ENCODE measurements at places on chromosomes 5 and 9. TPM values are rescaled to one million over a fixed set of nuclear protein-coding genes. Genes with fewer than 3 reads are reported as not detected.
A peak's percentile ranks its signal among the peaks of the same experiment; 100 is the strongest.

The HDHD3 gene
- total RNA-seq, result 13.5 TPM

The ANXA1 gene
- 546 TPM for total RNA-seq

The ERAP2 gene
- 10.8 TPM for total RNA-seq

The PCDHA2 gene
- 0.13 TPM for total RNA-seq

The EPB41L4B gene
- total RNA-seq, result 0.63 TPM

The TAF1L gene
- total RNA-seq, result 0.06 TPM

DNA sequence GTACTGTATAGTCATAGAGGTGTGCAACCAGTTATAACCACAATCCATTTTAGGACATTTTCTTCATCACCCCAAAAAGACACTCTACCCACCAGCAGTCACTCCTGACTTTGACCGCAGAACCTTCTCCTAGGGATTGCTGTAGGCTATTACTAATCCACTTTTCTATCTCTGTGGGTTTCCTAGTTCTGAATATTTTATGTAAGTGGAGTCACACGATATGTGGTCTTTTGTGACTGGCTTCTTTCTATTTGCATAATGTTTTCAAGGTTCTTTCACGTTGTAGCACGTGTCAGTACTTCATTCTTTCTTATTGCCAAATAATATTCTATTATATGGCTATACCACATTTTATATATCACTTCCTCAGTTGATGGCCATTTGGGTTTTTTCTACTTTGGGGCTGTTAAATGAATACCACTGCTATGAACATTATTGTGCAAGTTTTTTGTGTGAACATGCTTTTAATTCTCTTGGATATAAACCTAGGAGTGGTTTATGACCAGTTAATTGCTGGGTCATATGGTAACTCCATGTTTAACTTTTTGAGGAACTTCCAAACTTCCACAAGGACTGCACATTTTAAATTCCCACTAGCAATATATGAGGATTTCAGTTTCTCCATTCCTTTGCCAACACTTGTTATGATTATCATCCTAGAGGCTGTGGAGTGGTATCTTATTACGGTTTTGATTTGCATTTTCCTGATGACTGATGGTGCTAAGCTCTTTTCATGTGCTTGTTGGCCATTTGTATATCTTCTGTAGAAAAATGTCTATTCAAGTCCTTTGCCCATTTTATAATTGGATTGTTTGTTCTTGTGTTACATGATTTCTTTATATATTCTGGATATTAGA, 37.8 kb downstream of the MRRF start:
- no peak overlapping the region for H3K27ac ChIP-seq
- H3K4me3 ChIP-seq, result no peak overlapping the region
- DNase-seq, result no peak
- H3K4me1 ChIP-seq, result no peaks in the 10 kb centered on the region
- H3K36me3 ChIP-seq, result peaks cover 9% of the 10 kb centered on the region

GRCh38 chr5:37867654-37868053, 27.8 kb upstream of the GDNF start:
- H3K27me3 ChIP-seq, result no peaks in the 10 kb centered on the region
- no peaks in the 10 kb centered on the region for H3K36me3 ChIP-seq
- no peak overlapping the region for H3K27ac ChIP-seq
- H3K4me3 ChIP-seq, result no peak overlapping the region
- DNase-seq, result no peak

DNA sequence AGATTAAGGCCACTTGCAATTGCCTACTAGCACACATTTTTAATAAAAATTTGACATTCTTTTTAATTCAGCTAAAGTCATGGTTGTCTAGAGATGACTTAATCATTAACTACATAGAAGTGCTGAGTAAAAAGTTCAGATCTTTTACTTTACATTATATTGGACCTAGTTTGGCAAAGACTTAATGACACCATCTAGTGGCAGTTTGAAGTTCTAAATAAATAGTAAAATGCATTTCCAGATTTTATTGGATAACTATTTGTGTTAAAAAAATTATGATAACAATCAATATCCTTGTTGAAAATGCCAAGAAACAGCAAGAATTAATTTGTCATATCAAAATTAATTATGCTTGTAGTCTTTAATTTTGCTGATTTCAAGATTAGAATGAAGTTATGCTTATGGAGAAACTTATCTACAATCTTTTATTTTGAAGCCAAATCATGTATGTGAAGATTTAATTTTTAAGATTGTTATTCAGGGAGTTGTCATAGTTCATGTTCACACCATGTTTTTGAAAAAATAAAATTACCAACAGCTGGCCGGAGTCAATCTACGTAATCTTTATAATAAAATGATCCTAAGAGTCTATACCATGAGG, 69.6 kb upstream of the PJA2 start:
- no peak overlapping the region for H3K4me3 ChIP-seq
- no peaks in the 10 kb centered on the region for H3K4me1 ChIP-seq
- DNase-seq, result no peak
- no peaks in the 10 kb centered on the region for H3K36me3 ChIP-seq
- H3K27me3 ChIP-seq, result no peaks in the 10 kb centered on the region

- no peaks in the 10 kb centered on the region for H3K4me1 ChIP-seq
- H3K36me3 ChIP-seq, result no peaks in the 10 kb centered on the region
- peak; percentile 51 for DNase-seq
- no peak overlapping the region for H3K27ac ChIP-seq
- H3K4me3 ChIP-seq, result no peak overlapping the region
- H3K27me3 ChIP-seq, result no peaks in the 10 kb centered on the region
These were observed 142.7 kb downstream of the C5orf15 start for GRCh38 chr5:133825631-133826289.

- no peaks in the 10 kb centered on the region for H3K27me3 ChIP-seq
- no peaks in the 10 kb centered on the region for H3K36me3 ChIP-seq
- no peak overlapping the region for H3K4me3 ChIP-seq
These were observed 19.9 kb downstream of the PRRX2 start for GRCh38 chr9:129685220-129685932.
